ENCODE measurements at places on chromosomes 16 and 17.

- DNase-seq, result no peak
Observed at GRCh38 chr16:18936727-18937340, 10.6 kb upstream of the SMG1 start.

- DNase-seq, result no peak
Observed at GRCh38 chr17:61026818-61027217, 349.2 kb downstream of the BCAS3 start.

- no peak for DNase-seq
Observed at GRCh38 chr16:12484972-12485371, 318.7 kb downstream of the CPPED1 start.

- no peak for DNase-seq
Observed at GRCh38 chr16:51168755-51169154, 17.7 kb upstream of the SALL1 start.

- peak; percentile 53 for DNase-seq
Observed at GRCh38 chr16:2969545-2970521, 685 bp downstream of the PAQR4 start.

- no peak for DNase-seq
Observed at GRCh38 chr16:57608462-57609113, 19.8 kb upstream of the ADGRG1 start.

DNA sequence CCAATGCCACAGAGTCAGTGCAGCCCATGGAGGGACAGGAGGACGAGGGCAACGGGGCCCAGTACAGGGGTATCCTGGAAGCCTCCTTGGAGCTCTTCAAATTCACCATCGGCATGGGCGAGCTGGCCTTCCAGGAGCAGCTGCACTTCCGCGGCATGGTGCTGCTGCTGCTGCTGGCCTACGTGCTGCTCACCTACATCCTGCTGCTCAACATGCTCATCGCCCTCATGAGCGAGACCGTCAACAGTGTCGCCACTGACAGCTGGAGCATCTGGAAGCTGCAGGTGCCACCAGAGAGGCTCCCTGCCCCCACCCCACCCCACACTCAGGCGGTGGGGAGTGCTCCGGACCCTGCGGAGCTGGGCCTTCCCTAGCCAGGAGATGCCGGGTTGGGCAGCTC, 16.6 kb downstream of the TRPV2 start:
- DNase-seq, result no peak

- DNase-seq, result no peak
Observed at GRCh38 chr16:17520561-17520960, 49.8 kb upstream of the XYLT1 start.

DNA sequence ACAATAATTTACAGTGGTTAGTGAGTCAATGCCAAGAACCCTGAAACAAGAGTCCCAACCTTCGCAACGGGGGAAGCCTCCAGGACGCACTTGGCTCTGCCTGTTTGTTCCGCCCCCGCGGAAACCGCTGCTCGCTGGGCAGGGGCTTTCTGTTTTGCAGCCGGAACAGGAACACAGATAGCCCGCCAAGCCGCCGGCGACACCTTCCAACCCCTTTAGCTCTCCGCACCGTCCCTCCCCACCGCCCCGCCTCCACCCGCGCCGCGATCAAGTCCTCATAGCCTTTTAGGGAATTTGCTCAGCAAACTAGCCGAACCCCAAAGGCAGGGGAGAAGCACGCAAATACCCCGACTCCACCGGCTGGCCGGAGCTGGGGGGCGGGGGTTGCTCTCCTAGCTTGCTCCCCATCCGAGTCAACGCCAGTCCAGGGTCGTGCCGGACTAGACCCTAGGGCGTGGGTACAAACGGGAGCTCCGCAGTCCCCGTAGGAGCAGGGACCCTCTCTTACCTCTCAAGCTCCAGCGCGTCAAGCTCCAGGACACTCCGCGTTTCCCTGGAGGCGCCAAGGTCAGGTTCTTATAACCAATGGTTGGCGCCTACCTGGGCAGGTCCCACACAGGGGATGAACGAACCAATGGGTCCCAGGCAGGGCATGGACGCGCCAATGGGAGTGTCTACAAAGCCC, at the start of gene SLFN13:
TSS of gene SLFN13 (minus strand) at position 553 of the 685 bp plus-strand sequence. CDS start 3,086 bp downstream, outside the sequence.
- peak; percentile 88 for DNase-seq

GRCh38 chr16:54953461-54953860, 22.8 kb downstream of the IRX5 start:
- DNase-seq, result no peak

- DNase-seq, result no peak
Observed at GRCh38 chr17:64092952-64093451, 36.9 kb downstream of the ERN1 start.

GRCh38 chr16:68235108-68235886, 630 bp downstream of the ESRP2 start:
- DNase-seq, result no peak

DNA sequence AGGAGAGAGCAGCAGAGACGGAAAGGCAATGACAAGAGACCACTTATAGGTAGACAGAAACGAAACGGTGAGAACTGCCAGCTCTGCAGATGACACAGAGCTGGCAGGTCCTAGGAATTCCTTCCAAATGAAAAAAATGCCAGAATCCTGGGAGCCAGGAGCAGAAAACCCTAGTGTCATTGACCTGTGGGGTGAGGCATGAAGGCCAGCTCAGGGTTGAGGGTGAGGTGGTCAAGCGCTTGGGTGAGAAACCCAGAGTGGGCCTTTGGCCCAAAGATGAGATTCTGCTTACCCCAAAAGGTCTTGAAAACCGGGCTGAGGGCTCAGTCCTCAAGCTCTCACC, 9.2 kb downstream of the HIC1 start:
- DNase-seq, result no peak

DNA sequence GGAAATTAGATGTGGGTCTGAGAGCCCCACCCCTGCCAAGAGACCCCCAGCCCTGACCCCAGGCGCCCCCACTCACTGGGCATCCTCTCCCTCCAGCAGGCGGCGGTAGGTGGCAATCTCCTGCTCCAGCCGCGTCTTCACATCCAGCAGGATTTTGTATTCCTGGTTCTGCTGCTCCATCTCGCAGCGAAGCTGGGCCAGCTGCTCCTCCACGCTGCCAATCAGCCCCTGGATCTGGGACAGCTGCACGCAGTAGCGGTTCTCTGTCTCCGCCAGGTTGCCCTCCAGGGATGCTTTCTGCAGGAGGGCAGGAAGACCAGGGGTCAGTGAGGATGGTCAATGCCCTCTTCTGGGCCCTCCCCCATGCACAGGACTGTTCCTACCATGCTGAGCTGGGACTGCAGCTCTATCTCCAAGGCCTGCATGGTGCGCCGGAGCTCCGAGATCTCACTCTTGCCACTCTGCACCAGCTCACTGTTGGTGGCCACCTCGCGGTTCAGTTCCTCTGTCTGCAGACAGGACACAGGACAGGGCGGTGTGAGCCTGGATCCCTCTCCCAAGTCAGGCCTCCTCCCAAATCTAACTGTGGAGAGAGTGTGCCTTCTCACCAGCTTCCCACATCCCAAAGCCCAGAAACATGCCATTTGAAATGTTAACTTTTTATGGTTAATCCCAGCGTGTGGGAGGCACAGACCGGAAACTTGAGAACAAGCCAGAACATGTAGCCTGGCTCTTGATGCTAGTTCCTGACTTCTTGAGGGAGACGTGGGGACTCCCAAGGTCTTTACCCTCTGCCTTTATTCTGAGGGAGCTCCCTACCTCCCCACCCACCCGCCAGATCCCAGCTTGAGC, 3.6 kb downstream of the KRT17 start:
- no peak for DNase-seq

DNA sequence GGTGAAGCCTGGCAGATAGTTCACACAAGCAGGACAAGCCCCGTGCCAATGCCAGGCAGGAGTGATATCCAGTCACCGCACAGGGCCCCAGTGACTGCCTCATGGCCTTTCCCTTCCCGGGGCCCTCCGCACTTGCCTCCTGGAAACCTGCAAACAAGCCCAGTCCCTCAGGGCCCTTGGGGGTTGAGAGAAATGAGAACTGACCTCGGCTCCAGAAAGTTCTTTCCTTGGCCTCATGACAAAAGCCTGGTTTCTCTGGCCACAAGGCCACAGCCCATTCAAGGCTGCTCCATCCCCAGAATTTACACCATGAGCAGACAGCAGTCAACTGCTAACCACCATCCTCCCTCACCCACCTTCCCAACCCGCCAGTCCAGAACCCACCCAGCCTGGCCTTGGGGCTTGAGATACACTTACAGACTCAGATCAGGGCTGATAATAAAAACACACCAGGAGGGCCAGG, 77.6 kb downstream of the CCDC182 start:
- DNase-seq, result no peak

DNA sequence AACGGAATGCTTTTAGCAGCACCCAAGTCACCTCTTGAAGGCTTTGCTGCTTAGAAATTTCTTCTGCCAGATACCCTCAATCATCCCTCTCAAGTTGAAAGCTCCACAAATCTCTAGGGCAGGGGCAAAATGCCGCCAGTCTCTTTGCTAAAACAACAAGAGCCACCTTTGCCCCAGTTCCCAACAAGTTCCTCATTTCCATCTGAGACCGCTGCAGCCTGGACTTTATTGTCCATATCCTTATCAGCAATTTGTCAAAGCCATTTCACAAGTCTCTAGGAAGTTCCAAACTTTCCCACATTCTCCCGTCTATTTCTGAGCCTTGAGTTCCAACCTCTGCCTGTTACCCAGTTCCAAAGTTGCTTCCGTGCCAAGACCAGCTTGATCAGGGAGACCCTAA, 27.4 kb downstream of the TMC6 start:
- DNase-seq, result no peak

DNA sequence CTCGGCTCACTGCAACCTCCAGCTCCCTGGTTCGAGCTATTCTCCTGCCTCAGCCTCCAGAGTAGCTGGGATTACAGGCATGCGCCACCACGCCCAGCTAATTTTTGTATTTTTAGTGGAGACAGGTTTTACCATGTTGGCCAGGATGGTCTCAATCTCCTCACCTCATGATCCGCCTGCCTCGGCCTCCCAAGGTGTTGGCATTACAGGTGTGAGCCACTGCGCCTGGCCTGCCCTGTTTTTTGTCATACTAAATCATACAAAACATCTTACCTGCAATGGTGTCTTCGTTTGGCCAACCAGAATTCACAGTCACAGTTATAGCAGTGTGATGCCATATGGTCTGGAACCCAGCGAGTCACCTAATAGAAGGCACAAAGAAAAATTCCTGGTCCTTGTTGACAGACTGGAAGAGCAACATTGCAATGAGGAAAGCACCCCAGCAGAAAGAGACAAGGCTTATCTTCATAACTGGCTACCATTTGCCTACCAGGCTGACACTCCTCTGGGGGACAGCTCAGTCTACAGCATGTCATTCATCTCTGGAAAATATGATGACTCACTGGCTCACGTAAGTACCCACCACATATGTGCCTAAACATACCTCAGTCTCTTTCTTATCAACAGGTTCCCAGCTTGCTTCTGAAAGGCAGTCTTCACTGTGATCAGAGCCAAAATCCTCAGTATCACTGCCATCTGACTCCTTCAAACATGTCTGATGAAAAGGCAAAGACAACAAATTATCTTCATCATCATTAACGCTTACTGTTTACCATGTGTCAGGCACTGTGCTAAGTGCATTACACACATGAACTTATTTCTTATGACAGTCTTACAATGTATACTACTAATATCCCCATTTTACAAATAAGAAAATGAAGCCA, 4.3 kb upstream of the HSF5 start:
- DNase-seq, result no peak

DNA sequence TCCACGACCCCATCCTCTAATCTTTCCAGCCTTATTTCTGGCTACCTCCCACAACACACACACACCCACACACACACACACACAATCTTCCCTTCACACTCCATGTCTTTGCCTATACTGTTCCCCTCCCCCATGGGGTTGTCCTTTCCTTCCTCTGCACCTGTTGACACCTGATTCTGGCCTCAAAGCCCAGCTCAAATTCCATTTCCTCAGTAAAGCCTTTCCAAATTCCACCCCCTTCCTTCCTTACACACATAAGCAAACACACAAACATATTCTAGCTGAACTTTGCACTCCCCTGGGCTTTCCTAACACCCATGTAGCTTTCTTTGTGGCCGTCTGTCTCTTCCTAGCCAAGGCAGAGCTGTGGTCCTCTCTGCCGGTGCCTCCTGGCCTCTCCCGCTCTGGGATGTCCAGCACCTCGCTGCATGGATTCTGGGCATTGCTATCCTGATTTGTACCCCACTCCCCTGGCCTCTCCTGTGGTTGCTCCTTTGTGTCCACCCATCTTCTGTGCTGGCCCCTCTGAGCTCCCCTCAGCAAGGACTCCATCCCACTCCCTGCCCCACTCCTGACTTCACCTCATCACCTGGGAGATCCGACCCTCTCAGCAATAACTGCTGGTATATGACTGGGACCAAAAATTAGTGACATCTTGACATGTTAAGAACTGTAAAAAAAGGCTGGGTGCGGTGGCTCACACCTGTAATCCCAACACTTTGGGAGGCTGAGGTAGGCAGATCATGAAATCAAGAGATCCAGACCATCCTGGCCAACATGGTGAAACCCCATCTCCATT, 8.4 kb upstream of the SRCIN1 start:
- no peak for DNase-seq

DNA sequence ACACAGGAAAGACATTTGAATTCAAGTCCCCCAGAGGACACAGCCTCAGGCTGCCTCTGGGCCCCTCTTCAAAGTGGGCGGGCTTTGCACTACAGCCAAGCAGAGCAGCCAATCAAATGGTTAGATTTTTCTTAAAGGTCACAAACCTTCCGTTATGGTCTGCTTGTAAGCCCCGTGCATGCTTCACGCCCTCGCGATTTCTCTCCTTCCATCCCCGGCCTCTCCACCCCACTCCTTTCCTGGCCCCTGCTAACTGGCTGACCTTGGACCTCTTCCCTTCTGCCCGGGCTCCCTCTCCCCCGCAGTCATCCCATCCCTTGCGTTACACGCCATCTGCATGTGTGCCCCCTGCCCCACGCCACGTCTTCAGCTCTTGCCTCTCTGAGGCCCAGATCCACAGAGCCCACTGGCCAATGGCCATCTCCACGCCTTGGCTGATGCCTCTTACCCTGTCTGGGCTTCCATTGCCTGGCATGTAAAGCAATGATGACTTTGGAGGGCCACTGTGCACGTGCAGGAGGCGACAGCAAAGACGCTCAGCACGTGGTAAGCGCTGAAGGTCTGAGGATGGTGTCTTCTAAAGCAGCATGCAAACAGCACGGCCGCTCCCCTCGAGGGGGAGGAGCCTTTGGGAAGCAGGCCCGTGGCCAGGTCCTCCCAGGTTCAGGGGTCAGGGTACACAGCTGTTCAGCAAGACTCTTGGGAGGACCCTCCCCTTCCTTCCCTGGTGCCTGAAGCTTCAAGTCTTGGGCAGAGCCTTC, 86.8 kb downstream of the ZDHHC7 start:
- DNase-seq, result no peak

DNA sequence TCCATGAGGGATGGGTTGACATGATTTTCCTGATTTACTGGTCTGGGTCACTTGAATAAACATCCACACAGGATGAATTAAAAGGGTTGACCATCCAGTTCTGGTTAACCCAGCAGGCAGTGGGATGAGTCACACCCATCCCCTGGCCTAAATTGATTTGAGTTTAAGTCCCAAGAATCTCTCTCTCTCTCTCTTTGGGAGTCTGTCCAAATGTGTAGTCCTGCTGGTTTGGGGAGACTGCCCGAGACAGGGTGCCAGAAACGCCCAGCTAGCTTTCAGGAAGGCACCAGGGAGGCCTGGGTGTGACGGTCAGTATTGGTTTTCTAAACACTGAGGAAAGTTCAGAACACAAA, 38.8 kb downstream of the SCPEP1 start:
- no peak for DNase-seq

- DNase-seq, result no peak
Observed at GRCh38 chr17:30124273-30124796, 7.7 kb downstream of the NSRP1 start.

- DNase-seq, result no peak
Observed at GRCh38 chr17:4204710-4205173, 59.0 kb downstream of the ANKFY1 start.

Measured in stimulated activated naive B cell treated with anti-CD40 and anti-IgM and Interleukin-4, amounts not matched to agents 10 μg/mL and 1 μg/mL and 100 μg/mL, for 72 hours (primary cell).